ENCODE measurements at places on chromosomes 12 and 14.

DNA sequence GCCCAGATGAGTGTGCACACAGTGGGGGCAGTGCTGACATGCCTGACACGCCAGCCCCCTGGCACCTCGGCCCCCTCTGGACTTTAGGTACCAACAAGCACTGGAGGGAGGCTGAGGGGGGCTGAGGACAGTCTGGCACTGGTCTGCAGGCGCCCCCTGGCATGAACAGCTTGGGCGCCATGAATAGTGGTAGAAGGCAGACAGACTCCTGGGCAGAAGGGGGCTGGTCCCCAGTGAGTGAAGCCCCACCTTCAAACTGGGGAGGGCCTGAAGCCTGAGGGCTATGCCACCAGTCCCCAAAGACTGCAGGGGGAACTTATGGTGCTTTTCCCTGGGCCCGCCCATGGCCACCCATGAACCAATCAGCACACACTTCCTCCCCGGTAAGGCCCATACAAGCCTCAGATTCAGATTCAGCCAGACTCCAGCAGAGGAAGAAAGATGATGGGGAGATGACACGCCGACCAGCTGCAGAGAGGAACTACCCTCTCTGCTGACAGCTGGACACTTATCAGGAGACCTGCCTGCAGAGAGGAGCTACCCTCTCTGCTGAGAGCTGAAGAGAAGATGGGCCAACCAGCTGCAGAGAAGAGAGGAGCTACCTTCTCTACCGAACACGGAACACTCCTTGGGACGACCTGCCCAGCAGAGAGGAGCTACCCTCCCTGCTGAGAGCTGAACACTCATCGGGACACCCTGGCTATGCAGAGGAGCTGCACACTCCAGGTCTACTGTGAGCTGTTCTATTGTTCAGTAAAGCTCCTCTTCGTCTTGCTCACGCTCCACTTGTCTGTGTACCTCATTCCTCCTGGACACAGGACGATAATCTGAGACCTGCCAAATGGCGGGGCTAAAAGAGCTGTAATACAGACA lies 324.5 kb downstream of the PCNX1 start:
- no peak for DNase-seq

DNA sequence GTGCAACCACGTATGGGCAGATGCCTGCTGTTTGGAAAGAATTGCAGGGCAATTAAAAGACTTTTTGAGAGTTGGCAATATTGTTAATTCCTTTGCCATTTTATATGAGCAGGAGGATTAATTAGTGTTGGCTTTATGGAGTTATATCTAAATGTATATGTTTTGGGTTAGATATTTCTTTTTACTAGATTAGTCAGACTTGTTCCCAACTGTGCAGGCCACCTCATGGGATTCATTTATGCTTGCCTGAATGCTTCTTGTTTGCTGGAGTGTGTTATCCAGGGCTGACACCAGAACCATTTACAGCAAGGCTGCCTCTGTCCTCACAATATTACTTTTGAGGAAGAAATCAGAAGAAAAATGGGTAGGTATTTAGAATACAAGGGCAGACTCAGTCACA lies 192.5 kb downstream of the KTN1 start:
- no peak for DNase-seq

DNA sequence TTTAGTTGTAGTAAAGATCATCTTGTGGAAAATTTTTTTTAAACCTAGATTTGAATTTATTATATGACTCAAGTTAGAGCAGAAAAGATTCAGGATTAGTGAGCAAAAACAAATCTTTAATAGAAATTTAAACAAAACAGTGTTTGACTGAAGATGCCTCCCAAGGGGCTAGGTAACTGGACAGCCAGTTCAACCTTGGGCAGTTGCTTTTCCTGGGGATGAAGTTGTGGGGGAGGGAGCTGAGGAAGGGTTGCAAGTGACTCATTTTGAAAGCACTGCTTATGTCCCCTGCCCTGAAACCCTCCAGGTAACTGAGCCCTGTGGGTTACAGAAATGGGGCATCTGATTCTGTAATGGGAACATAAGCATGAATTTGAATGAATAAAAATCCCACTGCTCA lies 13.1 kb downstream of the CFAP54 start:
- no peak for DNase-seq

GRCh38 chr12:51361161-51362016 lies 14.9 kb upstream of the CELA1 start:
- no peak for DNase-seq

DNA sequence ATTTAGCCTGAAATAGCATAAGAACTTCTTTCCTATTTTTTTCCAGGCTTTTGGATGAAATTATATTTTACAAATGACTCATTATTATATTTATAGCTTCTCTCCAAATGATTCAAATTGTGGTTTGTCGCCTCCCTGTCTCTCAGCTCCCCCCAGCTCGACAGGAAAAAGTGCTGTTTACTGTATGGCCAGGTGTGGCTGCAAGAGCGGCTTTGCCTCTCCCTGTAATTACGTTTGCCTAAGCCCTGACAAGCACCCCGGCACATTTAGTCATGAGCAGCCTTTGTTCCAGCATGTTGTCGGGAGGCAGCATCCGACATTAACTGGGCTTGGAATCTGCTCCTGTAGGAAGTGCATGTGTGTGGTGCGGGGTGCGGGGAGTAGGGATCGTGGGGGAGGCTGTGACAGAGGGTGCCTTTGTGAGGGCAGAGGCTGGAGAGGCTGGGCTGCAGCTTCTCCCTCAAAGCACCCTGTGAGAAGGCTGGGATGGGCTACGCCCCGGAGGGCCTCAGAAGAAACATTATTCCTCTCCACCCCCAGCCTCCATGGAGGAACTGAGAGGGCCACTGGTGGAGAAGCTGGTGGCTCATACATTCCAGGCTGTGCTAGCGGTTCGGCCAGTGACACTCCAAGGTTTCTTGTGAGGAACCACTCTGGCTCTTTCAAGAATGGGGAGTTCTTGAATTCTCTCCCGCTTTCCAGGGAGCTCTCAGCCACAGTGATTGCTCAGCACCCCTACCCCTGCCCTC lies 42.1 kb upstream of the CTDSP2 start:
- DNase-seq, result no peak

GRCh38 chr14:53743371-53743770 lies 213.3 kb downstream of the BMP4 start:
- DNase-seq, result no peak

DNA sequence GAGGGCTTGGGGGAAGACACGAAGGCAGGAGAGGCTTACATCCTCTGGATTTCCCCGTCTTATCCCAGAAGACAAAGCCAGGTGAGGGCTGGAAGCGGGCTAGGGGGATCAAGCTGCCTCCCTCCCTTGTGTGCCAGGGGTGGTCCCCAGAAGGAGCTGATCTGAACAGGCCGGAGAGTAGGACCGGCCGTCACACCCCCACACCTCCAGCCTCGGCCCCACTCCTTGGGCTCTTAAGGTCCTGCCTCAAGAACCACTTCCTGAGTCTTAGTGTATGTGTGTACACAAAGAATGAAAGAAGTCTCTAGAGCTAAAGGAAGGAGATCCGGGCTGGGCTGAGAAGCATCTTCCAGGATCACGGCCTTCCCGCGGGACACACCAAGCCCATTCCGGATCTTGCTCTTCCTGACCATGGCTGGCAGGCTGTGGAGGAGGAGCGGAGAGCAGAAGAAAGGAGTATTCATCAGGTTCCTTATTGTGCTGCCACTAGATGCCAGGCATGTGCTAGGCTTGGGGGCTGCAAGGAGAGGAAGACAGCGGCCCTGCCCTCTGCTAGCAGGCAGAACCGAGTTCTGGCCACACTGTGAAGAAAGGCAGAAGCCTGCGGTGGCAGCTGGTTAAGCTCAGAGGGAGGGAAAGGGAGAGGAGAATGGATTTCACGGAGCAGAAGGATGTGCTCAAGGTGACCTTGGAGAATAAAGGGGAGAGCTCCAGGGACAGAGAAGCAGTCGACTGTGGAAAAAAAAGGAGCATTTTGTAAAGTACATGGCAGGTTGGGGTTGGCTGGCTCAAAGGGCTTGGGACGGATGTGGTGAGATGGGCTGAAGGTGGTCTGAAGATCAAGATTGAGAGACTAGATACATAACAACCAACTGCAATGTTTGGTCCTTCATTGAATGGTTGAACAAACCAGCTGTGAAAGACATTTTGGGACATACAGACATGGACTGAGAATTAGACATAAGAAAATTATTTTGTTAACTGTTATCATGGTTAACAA lies 1.3 kb upstream of the CD63 start:
- no peak for DNase-seq

- DNase-seq, result no peak
Observed at GRCh38 chr12:106019144-106019543, 119.6 kb downstream of the NUAK1 start.

DNA sequence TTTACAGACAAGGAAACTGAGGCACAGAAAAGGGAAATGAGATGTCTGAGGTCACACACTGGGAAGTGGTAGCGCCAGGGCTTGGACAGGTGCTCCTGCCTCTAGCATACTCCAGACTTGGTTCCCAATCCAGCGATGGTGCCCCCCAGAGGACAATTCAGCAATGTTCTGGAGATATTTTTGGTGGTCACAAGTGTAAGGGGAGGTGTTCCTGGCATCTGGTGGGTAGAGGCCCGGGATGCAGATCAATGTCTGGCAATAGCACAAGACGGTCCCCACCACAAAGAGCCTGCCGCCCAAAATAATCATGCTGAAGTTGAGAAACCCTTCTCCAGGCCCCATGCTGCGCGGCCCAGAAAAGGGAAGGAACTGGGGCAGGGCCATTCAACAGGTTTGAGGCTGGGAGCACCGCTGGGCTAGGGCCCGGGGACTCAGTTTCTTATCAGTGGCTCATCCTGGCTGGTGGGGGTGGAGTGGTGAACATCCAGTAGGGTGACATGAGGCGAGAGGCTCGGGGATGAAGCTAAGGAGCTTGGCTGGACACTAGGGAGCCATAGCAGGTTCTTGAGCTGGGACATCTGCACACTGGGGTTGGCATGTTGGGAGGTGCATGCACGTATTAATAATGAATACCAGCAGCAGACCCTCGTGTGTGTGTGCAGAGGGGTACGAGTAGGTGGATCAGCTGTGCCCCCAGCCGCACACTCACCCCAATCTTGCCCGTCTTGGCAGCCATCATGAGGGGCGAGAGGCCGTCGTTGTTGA lies 35.1 kb downstream of the TRPV4 start:
- DNase-seq, result no peak

DNA sequence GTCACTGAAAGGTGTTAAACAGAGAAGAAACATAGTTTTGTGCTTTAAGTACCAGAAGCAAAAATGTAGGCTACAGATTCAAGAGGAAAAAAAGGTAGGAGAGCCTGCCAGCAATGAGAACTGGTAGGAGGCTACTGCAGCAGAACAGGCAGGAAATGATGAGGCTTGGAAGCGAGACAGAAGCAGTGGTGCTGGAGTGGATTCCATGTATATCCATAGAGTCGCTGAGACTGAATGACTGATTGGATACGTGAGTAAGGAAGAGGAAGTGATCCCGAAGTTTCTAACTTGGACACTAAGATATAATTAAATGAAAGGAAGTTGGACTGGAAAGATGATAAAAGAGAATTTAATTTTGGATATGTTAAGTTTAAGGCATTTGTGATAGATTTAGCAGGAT lies 45.0 kb upstream of the CCDC91 start:
- DNase-seq, result no peak

- no peak for DNase-seq
Observed at GRCh38 chr14:24780281-24780680, 146.3 kb upstream of the GZMB start.

DNA sequence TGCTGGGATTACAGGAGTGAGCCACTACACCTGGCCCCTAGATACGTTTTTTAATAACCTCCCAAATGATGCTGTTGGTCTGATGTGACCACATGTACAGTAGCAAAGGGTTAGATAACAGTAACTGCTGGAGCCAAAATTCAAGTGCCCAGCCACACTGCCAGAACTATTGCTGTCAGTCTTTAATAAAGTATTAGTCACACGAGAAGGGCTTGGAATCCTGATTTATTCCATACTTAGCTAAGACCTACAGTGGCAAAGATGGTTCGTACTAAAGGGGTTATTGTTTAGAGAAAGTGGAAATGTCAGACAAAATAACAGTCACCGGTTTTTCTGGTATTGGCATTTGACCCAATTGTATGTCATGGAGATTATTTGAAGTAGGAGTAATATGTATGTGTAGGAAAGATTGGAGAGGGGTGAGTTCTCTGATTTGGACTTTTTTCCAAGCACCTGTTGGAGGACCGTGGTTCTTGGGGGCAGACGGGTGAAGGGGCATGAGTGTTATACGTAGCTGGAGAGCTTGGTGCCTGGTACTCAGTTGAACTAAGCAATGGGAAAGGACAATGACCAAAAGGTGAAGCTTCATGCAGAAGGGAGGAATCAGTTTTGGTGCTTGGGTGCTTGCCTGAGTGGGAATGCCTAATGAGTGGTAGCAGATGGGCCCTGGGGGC lies 9.7 kb downstream of the TUBA1C start:
- DNase-seq, result no peak

DNA sequence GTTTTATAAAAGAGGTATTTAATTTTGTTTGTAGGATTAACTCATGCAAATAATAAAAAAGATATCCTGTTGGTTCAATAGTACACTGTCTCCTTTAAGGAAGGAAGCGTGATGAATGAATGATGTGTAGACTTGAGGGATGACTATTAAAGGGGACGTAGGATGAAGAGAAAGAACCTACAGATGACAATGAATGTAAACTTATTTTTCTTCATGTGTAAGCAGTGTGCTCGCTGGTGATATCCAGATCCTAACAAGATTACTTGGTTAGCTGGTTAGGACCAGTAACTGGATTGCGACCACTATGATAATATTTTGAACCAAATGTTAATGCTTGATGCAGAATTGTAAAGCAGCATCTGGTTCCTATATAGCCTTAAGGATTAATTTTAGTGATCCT lies 2.6 kb downstream of the ARF6 start:
- no peak for DNase-seq

DNA sequence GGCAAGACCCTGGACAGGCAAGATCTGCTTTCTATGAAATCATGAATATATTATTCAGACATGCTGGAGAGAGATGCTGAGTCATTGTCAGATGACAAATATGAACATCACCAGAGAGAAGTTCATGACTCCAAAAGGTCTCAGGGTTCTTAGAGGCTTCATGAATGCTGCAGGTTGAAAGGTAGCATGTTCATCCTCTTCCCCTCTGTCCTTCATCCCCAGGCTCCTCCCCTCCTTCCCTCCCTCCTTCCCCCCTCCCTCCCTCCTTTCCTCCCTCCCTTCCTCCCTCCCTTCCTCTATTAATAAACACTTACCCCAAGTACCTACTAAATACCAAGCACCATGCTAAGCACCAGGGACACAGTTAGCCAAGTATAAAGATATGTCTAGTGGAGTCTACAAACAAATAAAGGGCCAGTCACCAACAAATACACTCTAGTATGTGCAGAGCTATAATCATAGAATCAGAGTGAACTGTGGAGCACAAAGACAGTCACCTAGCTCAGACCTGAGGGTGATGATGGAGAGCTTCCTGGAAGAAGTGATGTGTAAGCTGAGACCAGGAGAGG lies 46.2 kb downstream of the RPH3A start:
- no peak for DNase-seq

DNA sequence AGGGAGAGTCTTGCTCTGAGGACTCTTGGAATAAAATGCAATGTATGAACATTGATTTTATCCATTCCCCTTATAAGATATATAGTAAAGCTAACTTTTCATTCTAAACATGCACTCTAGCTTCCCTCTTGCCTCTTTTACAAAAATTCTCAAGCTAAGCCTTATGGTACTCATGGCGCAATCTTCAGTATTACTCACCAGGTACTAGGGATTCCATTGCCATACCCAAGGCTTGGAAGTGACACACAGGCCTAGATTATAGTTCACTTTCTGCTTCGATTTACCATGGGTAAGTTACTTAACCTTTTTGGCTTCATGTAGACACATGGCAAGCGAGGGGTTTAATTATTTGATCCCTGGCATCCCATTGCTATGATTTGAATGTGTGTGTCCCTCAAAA lies 331.5 kb downstream of the LRIG3 start:
- DNase-seq, result no peak

- DNase-seq, result no peak
Observed at GRCh38 chr14:55572578-55572977, 7.4 kb upstream of the KTN1 start.

GRCh38 chr12:130530429-130530828 lies 185.7 kb downstream of the RIMBP2 start:
- DNase-seq, result no peak
